Stomach (tissue), 19 donors: ENCODE measurements at places on chromosomes 6 and 20. TPM values are rescaled to one million over a fixed set of nuclear protein-coding genes. Genes with fewer than 3 reads are reported as not detected.

Gene PRRT1
- 6.0 TPM for polyA plus RNA-seq

Gene BPIFB4
- polyA plus RNA-seq = not detected

Gene ZSCAN23
- polyA plus RNA-seq = not detected

DNA sequence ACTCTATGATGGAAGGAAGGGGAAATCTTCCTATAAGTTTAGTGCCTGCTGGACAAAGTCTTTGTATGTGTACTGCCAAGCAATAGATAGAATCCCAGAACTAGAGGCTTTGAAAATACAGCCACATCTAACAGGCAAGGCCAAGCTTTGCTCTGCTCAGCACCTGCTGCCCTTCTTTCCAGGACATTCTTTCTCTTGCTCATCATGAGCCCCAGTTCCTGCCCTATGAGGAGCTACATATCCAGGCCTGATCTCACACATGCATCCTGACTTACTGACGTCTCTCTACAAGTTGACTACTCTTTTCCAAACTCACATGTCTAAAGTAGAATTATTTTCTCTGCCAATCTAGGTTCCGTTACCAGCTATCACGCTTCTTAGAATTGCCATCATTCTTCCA, 64.5 kb upstream of the ENPP5 start:
- no peaks in the 10 kb centered on the region for H3K27me3 ChIP-seq
- no peak overlapping the region for H3K4me3 ChIP-seq
- H3K27ac ChIP-seq = no peak overlapping the region
- no peaks in the 10 kb centered on the region for H3K36me3 ChIP-seq

- no peak overlapping the region for H3K27ac ChIP-seq
- DNase-seq = no peak
- no peaks in the 10 kb centered on the region for H3K36me3 ChIP-seq
Measured at GRCh38 chr6:159902620-159903019, 11.8 kb downstream of the MAS1 start.

GRCh38 chr6:83958241-83958685, 75.3 kb upstream of the MRAP2 start:
- no peaks in the 10 kb centered on the region for H3K27me3 ChIP-seq
- H3K27ac ChIP-seq = no peak overlapping the region
- H3K4me3 ChIP-seq = no peak overlapping the region
- H3K36me3 ChIP-seq = peaks cover 70% of the 10 kb centered on the region
- H3K4me1 ChIP-seq = no peaks in the 10 kb centered on the region

DNA sequence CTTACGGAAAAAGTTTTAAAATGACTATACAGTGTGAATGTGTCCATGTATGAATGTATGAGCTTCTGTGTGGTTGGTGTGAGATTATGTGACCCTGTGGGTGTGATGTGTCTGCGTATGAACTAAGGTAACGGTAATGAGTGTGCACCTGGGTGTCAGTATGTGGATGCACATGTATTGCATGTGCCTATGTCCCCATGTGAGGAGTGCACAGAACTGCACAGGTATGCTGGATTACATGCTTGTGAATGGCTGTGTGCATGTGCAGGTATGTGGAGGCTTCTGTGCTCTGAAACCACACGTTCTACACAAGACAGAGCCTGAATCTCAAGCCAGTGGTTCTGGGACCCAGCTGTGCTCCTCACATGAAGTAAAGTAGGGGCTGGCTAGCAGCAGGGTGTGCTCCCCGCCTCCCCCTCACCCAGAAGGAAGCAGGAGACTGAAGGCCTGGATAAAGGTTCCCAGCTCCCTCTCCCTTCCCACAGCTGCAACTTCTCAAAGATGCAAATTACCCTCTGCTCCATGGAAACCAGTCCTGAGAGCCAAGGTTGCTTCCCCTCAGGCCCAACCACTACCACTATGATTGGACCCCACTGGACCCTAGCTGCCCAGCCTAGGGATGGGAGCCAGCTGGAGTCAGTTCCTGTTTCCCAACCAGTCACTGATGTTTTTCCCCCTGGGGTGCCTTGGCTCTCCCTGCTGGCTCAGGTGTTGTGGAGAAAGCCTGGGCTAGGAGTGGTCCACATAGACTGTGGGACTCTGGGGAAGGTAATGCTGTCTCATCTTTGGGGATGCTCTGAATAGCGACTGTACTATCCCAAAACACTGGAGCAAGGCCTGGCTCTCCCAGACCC, 24.8 kb upstream of the SPDEF start:
- no peak overlapping the region for H3K27ac ChIP-seq
- H3K4me1 ChIP-seq = peaks cover 13% of the 10 kb centered on the region
- no peak for DNase-seq
- H3K4me3 ChIP-seq = no peak overlapping the region
- H3K27me3 ChIP-seq = no peaks in the 10 kb centered on the region
- peaks cover 13% of the 10 kb centered on the region for H3K36me3 ChIP-seq

DNA sequence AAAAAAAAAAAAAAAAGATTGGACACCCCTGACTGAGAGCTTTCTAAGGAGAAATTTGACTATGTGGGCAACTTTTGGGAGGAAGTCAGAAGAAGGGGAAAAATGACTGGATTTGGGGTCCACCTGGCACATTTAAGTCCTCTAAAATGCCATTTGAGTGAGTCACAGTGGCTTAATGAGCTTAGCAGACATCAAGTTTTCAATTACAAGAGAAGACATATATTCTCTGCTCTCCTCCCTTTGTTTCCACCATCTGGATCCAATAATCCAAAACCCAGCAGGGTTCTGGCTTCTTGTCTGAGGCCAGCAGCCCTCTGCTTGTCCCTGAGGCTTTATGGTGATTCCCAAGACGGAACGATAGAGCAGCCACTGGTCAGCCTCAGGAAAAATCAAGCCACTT, 6.9 kb downstream of the PI3 start:
- H3K27ac ChIP-seq = no peak overlapping the region
- no peak overlapping the region for H3K4me3 ChIP-seq
- H3K27me3 ChIP-seq = no peaks in the 10 kb centered on the region

DNA sequence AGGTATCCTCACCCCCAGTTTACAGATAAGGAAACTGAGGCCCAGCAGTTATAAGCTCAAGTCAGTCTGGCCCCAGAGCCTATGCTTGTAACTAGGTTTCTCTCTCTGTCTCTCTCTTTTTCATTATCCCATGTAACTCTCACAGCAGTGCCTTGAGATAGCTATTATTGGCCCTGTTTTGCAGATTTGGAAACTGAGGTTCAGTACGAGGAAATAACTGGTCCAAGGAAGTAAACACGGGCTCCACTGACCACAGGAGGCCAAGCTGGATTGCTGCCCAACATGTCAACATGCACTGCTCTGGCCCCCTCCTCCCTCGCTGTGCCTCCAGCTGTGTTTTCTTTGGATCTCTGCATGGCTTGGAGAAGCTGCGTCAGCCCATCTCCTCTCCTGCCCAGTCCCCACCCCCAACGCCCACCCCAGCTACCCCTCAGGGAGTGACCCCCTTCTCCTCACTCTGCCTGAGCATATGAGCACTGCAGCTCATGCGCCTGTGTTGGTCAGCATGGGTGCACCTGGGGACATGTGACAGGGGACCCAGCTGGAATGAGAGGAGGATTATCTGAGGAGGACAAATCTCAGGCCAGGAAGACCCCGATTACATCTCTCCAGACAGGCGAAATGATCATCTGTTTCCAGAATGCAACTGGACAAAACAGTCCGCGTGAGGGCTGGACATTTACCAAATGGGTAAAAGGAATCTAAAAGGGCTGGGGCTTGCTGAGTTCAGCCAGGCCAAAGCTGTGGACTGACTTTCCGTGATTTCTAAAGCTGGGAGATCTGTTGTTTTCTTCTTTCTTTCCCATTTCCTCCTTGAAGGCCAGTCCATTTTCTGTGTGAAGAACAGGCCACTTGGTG, 7.8 kb upstream of the PLTP start:
- DNase-seq = peak; percentile 85
- H3K4me3 ChIP-seq = no peak overlapping the region
- H3K36me3 ChIP-seq = no peaks in the 10 kb centered on the region
- peak overlapping the region; percentile 83 for H3K27ac ChIP-seq

DNA sequence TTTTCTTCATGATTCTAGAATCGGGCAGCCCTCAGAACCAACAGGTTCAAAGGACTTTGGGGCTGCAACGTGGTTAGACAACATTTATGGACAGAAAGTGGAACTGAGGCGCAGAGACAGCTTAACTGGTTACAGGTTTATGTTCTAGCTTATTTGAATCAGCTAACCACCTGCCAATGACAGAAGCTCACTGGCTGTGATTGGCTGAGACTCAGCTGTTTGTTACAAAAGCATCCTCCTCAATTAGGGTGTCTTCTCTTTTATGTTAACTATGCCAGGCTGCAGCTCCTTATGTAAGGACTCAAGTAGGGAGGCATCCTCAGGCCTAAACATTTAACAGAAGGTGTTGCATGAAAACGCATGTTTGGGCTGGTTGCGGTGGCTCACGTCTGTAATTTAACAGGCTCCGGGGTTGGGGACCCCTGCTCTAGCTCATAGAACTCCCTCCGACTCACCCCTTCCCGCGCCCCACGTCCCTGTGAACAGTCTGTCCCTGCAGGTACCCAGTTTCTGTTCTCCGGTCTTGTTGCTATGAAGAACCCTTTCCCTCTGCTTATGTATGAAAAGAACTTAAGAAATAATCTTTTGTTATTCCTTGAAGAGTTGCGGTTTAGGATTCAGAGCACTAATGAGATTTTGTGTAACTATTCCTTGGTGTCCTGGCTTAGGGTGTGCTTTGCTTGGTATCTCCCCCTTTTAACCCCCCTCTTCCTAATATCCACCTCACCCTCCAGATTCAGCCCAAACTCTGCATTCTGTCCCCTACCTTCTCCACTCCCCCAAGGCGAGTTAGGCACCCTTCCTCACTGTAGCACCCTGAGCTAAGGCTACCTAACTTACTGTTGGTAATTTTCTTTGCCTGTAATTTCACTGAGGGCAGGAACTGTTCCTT, 1.2 kb upstream of the TMEM181 start:
- H3K27ac ChIP-seq = no peak overlapping the region
- H3K4me3 ChIP-seq = no peak overlapping the region
- H3K27me3 ChIP-seq = no peaks in the 10 kb centered on the region
- DNase-seq = no peak
- peaks cover 27% of the 10 kb centered on the region for H3K4me1 ChIP-seq
- H3K36me3 ChIP-seq = no peaks in the 10 kb centered on the region

DNA sequence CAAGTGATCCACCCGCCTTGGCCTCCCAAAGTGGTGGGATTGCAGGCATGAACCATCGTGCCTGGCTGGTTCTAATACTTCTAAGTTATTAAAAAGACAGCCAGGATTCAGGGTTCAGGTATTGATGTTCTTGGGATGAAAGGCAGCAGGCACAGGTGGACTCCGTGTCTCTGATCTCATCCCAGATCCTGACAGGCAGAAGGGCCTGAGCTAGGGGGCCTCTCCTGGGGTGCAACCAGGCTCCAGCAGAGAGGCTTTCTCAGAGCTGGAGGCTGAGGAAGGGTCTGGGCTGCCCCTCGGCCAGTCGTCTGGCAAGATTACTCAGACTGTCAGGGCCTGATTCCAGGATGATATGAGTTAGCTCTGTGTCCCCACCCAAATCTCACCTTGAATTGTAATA, 106.3 kb downstream of the SCML4 start:
- no peak for DNase-seq
- H3K4me1 ChIP-seq = peaks cover 7% of the 10 kb centered on the region
- no peak overlapping the region for H3K27ac ChIP-seq
- H3K27me3 ChIP-seq = no peaks in the 10 kb centered on the region
- no peaks in the 10 kb centered on the region for H3K36me3 ChIP-seq
